ENCODE measurements at places on chromosomes 6 and 20. TPM values are rescaled to one million over a fixed set of nuclear protein-coding genes. Genes with fewer than 3 reads are reported as not detected.

DSP gene
- total RNA-seq, result 4.6 TPM

ATAT1 gene
- total RNA-seq, result 2.9 TPM

SGK2 gene
- total RNA-seq, result not detected

GJA10 gene
- not detected for total RNA-seq

PCSK2 gene
- total RNA-seq, result not detected

MYLK2 gene
- total RNA-seq, result 1.4 TPM

BACH2 gene
- 0.87 TPM for total RNA-seq

HBS1L gene
- total RNA-seq, result 68.2 TPM

TAGAP gene
- 0.07 TPM for total RNA-seq

SPATS1 gene
- not detected for total RNA-seq

BMP2 gene
- total RNA-seq, result 37.5 TPM

TRIM15 gene
- not detected for total RNA-seq

LRFN2 gene
- total RNA-seq, result not detected

CST2 gene
- not detected for total RNA-seq

JPH2 gene
- total RNA-seq, result 1.1 TPM

TRIM31 gene
- not detected for total RNA-seq

GHRH gene
- total RNA-seq, result not detected

RBM24 gene
- 4.4 TPM for total RNA-seq

FERMT1 gene
- 4.0 TPM for total RNA-seq

ZNF165 gene
- total RNA-seq, result 0.49 TPM

ABHD16B gene
- total RNA-seq, result not detected

NELFCD gene
- 49.3 TPM for total RNA-seq

ARFGEF3 gene
- 5.3 TPM for total RNA-seq

SCUBE3 gene
- total RNA-seq, result 0.15 TPM

FABP7 gene
- total RNA-seq, result not detected

TREM2 gene
- not detected for total RNA-seq

OVOL2 gene
- not detected for total RNA-seq

RGS17 gene
- total RNA-seq, result 3.4 TPM

HLA-DPA1 gene
- total RNA-seq, result 9.8 TPM

CLPSL2 gene
- total RNA-seq, result not detected

STX11 gene
- total RNA-seq, result 26.5 TPM

CLDN20 gene
- total RNA-seq, result not detected

TRIM10 gene
- not detected for total RNA-seq

POLR3F gene
- total RNA-seq, result 12.8 TPM

SLC22A2 gene
- total RNA-seq, result not detected

CCN6 gene
- not detected for total RNA-seq

ARG1 gene
- total RNA-seq, result not detected

LRRC1 gene
- total RNA-seq, result 8.9 TPM

SOBP gene
- total RNA-seq, result 0.05 TPM

ESF1 gene
- total RNA-seq, result 9.2 TPM

C20orf202 gene
- total RNA-seq, result not detected

TPBG gene
- total RNA-seq, result 9.5 TPM

COL11A2 gene
- 0.07 TPM for total RNA-seq

ZBTB2 gene
- 13.1 TPM for total RNA-seq

ASIP gene
- not detected for total RNA-seq

PRRT1 gene
- total RNA-seq, result not detected

TRIM38 gene
- 5.4 TPM for total RNA-seq

PFDN4 gene
- total RNA-seq, result 132 TPM

CGAS gene
- total RNA-seq, result 11.6 TPM

STMND1 gene
- total RNA-seq, result not detected

UBR2 gene
- 13.9 TPM for total RNA-seq

KCNK17 gene
- not detected for total RNA-seq

RBM12 gene
- total RNA-seq, result 37.3 TPM

GABRR1 gene
- total RNA-seq, result not detected
